ENCODE measurements at places on chromosomes 5 and 9.

DNA sequence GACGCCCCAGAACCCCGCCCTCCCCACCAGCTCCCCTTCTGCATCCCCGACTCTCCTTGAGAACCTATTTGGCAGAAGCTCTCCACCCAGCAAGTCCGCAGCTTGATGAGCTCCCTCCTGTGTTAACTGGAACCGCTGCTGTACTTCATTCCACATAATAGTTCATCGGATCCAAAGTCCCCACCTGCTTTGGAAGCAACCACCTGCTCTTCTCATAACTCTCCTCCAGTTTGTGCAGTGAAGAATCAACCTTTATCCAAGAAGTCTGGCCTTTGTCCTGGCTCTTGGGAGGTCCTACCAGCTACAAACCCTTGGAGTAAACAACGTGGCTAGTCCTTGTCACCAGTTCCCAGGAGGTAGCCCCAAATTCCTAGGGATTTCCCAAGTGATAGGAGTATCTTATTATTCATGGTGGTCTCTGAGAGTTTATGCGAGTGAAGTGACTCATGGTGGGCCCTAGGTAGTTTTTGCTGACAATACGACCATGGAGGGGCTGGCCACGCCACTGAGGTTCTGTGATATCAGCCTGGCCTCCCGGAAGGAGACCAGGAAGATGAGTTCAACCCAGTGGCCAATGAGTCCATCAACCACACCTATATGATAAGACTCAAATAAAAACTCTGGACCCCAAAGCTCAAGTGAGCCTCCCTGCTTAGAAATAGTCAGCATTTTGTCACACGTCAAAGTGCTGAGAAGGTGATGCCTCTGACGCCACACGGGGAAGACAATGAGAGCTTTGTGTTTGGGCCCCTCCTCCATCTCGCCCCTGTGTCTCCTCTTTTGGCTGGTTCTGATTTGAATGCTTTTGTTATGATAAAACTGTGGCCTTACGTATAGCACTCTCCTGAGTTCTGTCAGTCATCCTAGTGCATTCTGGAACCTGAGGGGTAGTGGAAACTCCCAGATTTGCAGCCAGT lies 3.6 kb upstream of the IL4 start:
- no peak for DNase-seq

GRCh38 chr5:155529362-155529761 lies 515.8 kb downstream of the KIF4B start:
- DNase-seq, result no peak

DNA sequence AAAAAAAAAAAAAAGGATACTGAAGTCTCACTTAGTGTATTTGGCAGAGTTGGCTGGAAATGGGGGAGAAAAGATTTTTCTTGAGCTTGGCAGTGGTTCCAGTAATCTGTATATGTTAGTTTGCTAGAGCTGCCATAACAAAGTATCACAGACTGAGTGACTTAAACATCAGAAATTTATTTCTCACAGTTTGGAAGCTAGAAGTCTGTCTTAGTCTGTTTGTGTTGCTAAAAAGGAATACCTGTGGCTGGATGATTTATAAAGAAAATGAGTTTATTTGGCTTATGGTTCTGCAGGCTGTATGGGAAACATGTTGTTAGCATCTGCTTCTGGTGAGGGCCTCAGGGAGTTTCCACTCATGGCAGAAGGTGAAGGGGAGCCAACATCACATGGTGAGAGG lies 89.6 kb upstream of the CEP78 start:
- no peak for DNase-seq

- no peak for DNase-seq
These were observed 18.0 kb downstream of the CCT5 start for GRCh38 chr5:10268100-10268499.

DNA sequence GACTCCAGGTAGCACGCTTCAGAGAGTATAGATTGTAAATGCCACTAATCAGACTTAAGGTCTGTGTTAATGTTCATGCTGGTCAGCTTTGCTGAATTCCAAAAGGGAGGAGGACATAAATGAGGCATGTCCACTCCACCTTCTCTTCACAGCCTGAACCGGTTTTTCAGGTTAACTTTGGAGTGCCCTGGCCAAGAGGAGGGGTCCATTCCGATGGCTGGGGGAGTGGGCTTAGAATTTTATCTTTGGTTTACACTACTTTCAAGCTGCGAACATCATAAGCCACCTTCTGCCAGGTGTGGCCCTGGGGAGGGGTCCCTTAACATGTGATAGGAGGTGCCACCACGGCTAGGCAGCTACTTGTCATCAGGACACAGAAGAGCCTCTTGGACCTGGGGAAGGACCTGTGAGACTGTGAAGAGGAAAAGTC lies 24.2 kb downstream of the ABO start:
- DNase-seq, result no peak

- DNase-seq, result no peak
These were observed 95.0 kb downstream of the C5orf15 start for GRCh38 chr5:133873449-133873848.

- DNase-seq, result no peak
These were observed 569.7 kb downstream of the ZNF608 start for GRCh38 chr5:124176692-124177091.

- DNase-seq, result no peak
These were observed 11.3 kb downstream of the LCN12 start for GRCh38 chr9:136963341-136963740.

DNA sequence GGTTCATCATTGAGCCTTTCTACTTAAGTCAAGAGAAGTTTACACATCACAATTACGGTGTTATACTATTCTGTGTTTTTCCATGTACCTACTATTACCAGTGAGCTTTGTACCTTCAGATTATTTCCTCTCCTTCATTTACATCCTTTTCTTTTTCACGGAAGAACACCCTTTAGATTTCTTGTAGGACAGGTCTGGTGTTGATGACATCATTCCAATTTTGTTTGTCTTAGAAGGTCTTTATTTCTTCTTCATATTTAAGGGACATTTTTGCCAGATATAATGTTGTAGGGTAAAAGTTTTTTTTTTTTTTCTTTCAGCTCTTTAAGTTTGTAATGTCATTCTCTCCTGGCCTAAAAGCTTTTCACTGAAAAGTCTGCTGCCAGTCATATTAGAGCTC lies 637.1 kb upstream of the RIOK2 start:
- DNase-seq, result no peak

- DNase-seq, result no peak
These were observed 116.0 kb upstream of the SLC28A3 start for GRCh38 chr9:84456527-84456926.

DNA sequence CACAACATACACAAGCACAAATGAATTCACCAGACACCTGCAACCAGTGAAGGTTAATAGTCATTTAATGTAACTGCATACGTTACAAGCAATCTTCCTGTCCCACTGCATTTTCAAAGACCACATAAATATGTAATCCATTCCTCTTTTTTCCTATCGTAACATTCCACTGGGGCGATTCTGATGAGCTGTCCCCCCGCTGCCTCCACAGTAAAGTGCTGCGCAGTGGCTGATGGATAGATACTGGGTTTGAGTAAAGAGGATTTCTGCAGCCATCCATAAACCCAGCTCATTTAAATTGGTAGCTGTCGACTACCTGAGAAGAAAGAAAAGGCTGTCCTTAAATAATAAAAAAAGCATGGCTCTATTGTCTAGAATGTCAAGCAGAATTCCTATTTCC lies 181.1 kb downstream of the SPOCK1 start:
- no peak for DNase-seq

DNA sequence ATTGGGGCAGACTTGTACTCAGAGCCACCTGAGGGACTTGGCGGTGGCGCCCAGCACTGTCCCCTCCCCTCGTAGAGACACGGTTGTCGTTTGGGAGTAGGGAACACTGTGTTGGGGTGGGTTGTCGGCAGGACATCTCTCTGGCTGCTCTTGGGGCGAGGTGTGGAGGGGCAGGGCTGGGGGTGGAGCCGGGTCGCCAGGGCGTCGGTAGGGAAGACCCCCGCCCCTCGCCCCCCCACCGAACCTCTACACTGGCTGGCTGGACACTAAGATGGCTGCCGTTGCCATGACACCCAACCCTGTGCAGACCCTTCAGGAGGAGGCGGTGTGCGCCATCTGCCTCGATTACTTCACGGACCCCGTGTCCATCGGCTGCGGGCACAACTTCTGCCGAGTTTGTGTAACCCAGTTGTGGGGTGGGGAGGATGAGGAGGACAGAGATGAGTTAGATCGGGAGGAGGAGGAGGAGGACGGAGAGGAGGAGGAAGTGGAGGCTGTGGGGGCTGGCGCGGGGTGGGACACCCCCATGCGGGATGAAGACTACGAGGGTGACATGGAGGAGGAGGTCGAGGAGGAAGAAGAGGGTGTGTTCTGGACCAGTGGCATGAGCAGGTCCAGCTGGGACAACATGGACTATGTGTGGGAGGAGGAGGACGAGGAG lies 778 bp downstream of the TRIM41 start:
- no peak for DNase-seq

DNA sequence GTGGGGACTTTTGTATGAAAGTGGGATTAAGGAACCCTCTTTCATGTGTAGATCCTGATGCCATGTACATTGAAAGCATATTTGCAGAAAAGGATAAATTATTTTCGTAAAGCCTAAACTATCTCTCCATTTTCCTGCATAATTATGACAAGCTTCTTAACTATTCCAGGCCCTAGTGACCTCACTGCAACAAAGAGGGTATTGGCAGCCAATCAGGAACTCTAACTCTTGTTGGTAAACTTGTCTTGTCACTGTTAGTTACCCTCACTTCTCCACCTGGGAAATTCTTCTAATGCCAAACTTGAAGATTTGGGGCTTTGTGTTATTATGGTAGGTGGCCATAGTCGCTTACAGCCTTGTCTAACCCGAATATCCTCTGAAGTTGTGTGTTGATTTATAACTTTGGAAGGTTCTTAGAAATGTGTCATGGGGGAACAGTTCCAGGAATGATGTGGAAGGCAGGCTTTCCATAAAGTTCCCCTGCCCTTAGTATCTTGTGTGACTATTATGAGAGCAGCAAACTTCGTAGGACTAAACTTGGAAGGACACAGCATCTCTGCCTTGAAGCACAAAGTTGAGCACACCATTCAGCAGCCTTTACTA lies 52.5 kb downstream of the IQGAP2 start:
- no peak for DNase-seq

- no peak for DNase-seq
These were observed 23.6 kb upstream of the TNFAIP8 start for GRCh38 chr5:119332208-119332607.

GRCh38 chr5:37825334-37825915 lies 14.4 kb downstream of the GDNF start:
- no peak for DNase-seq

DNA sequence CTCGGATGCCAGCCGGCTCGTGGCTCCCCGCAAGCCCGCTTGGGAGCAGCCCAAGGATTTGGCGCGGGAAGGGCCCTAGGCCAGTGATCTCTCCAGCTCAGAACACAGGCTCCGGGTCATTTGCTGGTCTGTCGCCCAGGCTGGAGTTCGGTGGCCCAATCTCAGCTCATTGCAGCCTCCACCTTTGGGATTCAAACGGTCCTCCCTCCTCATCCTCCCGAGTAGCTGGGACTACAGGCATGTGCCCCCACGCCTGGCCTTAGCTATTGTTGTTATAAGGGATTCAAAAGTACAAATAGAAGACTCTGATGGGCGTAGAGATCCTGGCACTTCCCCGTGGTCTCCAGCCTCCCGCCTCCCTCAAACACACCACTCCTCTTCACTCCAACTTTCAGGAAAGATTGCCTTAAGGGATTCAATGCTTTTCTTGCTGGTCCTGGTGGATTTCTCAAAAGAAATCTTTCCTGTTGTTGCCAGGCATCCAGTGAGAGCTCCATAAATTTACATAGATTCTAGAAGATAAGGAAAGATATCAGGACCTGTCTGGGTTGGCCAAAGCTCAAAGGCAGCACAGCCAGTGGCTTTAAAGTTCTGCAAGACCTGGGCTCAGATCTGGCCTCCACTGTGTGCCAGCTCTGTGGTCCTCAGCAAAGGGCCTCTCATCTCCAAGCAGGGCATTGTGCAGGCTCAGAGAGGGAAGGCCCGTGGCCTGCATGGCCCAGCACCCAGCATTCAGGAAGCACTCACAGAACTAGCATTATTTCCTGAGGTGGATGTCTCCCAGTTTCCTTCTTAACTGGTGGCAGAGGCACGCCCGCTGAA lies 1.0 kb downstream of the AIF1L start:
- no peak for DNase-seq

DNA sequence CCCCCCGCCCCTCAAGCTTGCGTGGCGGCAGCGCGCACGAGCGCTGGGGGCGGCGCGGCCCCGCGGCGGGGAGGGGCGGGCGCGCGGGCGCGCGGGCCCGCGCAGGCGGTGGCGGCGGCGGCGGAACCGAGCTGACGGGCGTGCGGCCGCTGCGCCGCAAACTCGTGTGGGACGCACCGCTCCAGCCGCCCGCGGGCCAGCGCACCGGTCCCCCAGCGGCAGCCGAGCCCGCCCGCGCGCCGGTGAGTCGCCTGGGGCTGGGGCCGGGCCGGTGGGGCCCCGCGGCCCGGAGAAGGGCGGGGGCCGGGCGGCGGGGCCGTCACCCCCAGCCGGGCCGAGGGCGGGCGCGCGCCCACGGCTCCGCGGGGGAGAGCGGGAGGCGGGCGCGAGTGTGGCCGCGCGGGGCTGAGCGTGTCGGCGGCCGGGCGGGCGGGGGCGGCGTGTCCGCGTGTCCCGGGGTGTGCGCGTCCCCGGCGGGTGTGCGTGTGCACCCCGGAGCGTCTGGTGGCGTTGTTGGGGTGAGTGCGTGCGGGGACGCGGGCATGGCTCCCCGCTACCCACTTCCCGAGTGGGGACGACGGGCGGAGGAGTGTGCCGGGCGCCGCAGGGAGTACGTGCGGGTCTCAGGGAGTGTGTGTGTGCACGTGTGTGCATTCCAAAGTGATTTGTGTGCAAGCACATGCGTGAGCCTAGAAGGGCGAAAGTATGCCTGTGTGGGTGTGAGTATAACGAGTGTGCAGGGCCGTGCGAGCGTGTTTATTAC lies at the start of gene NEK6:
NEK6 (plus strand) TSS at position 106 of the 763 bp plus-strand sequence. CDS start 44,016 bp downstream, outside the sequence.
- no peak for DNase-seq

GRCh38 chr5:176995896-176996767 lies 10.4 kb downstream of the UIMC1 start:
- DNase-seq, result no peak

DNA sequence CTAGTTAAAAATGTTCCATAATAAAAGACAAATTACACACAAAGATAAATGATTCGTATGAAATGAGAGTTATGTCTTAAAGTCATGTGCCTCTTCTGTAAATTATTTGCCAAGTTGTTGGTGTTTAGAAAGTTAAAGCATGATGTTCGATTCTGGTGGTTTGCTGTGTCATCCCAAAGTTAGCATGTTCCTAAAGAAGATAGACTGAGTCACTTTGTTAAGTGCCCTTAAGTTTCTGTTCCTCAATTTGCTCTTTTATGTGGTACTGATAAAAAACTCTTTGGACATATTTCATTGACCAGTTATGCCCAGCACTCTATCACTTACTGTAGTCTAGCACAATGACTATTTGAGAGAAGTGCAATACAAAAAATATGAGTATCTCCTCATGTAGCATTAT lies 366.9 kb upstream of the ZNF608 start:
- DNase-seq, result no peak

All from right renal pelvis (tissue), 4 donors.